ENCODE measurements at places on chromosomes 5 and 9.

- DNase-seq, result no peak
Observed at GRCh38 chr5:149878371-149878770, 66.2 kb downstream of the PDE6A start.

- no peak for DNase-seq
Observed at GRCh38 chr9:126128494-126129142, 198.0 kb upstream of the MVB12B start.

GRCh38 chr5:98843481-98843880 is 70.0 kb downstream of the RGMB start:
- no peak for DNase-seq

GRCh38 chr5:73338256-73339050 is 110.1 kb downstream of the FOXD1 start:
- DNase-seq, result no peak

Data from inflammatory macrophage treated with lipopolysaccharide for 1 hour (primary cell).